ENCODE measurements at places on chromosomes 7 and 10. TPM values are rescaled to one million over a fixed set of nuclear protein-coding genes. Genes with fewer than 3 reads are reported as not detected.

The CDK13 gene
- total RNA-seq = 45.3 TPM

The PBLD gene
- 9.1 TPM for total RNA-seq

The ATG9B gene
- not detected for total RNA-seq

The METTL27 gene
- 1.9 TPM for total RNA-seq

The AMZ1 gene
- total RNA-seq = 0.57 TPM

The C10orf62 gene
- not detected for total RNA-seq

The GDF10 gene
- total RNA-seq = not detected

The OR13A1 gene
- 0.15 TPM for total RNA-seq

The CYP2C8 gene
- total RNA-seq = not detected

The MCU gene
- 40.2 TPM for total RNA-seq

The PHKG1 gene
- total RNA-seq = not detected

The ACSM6 gene
- total RNA-seq = not detected

The PRPS1L1 gene
- total RNA-seq = not detected

The PIP gene
- total RNA-seq = not detected

The JCAD gene
- total RNA-seq = not detected

The ANKRD61 gene
- 1.2 TPM for total RNA-seq

The CRHR2 gene
- total RNA-seq = not detected

The STEAP4 gene
- total RNA-seq = 0.02 TPM

The RALA gene
- 8.5 TPM for total RNA-seq

The ZNF239 gene
- 1.3 TPM for total RNA-seq

The ASB13 gene
- 7.0 TPM for total RNA-seq

The TMEM196 gene
- not detected for total RNA-seq

The HYAL4 gene
- total RNA-seq = not detected

The KNDC1 gene
- not detected for total RNA-seq

The SFTPA1 gene
- not detected for total RNA-seq

Measured in M059J (cell line).